Central memory CD8-positive, alpha-beta T cell (primary cell): ENCODE measurements at places on chromosomes 2 and 18.

DNA sequence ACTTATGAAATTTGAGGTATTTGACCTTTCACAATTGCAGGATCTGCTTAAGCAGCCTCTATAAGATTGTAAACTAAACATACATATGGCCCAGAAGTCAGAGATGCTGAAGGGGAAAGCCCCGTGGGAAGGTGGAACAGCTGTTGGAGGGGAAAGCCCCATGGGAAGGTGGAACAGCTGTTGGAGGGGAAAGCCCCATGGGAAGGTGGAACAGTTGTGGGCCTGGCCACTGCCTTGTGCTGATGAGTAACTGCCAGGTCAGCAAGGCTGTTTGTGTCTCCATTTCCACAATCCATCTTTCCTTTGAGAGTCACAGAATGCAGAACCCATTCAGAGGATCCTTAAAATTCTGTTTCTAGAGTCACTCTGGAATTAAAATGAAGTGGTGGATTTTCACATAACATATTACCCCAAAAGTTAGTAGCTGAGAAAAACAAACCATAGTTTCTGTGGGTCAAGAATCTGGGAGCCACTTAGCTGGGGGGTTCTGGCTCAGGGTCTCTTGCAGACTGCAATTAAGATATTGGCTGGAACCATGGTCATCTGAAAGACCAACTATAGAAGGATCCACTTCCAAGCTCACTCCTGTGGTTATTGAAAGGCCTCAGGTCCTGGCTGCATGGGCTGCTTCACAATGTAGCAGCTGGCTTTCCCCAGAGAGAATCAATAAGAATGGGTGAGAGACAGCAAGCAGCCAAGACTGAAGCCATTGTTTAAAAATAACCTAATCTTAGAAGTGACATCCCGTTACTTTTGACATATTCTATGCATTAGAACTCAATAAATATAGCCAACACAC is 86.6 kb upstream of the CAVIN2 start:
- DNase-seq = no peak

DNA sequence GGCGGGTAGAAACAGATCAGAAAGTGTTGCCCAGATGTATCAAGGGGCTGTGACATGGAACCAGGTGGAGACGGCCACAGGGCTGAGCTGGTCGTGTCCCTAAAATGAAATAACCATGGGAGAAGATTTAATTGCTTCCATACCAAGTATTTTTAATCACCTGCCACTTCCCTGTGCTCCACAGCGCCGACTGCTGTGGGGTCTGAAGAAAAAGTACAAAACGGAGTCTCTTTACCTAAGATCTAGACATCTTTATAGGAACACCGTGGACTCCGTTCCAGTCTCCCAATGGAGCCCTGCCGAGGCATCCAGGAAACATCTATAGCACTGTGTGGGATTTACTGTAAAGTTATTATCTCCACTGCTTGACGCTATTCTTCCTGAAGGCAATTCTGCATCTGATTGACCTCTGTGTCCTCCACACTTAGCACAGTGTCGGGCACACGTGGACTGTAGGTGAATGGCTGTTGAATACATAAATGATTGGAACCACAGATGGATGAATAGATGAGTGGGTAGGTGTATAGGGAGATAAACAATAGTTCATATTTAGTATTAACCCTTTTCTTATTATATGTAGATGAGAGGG is 21.6 kb upstream of the GYPC start:
- no peak for DNase-seq

- DNase-seq = no peak
Observed at GRCh38 chr2:129910446-129911362, 68.8 kb upstream of the RAB6C start.

DNA sequence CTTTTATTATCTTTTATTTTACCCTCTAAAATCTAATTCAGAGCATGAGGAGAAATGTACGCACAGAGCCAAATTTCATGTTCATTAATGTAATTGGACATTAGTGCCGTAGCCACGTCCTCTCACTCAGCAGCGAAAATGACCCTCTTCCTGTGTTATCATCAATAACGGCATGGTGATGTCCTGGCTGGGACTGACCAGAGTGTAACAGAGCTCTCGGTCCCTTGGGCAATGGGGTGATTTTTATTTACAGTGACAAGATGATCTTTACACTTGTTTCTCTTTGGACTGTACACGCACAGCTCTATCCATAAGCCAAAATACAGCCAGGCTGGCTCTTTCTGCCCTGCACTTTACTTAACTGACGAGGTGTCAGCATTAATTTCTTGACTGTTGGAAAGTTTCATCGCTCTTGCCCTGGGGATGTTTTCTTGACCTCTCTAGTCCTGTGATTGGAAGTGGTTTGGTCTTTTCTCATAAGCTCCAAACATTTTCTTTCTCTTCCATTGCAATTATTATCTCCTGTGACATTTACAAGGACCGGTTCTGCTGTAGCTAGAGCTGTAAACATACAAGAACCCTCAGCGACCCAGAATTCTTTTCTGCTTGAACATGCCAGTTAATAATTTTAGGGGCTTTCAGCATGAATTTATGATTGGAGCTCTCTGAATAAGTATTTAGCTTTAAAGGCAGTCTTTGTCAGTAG is 308.0 kb upstream of the PIK3C3 start:
- DNase-seq = no peak
